Left ventricle myocardium inferior (tissue), 1 donor: ENCODE measurements at places on chromosomes 3 and 15. TPM values are rescaled to one million over a fixed set of nuclear protein-coding genes. Genes with fewer than 3 reads are reported as not detected.
A peak's percentile ranks its signal among the peaks of the same experiment; 100 is the strongest.

- H3K36me3 ChIP-seq, result no peaks in the 10 kb centered on the region
- no peak for DNase-seq
- H3K4me1 ChIP-seq, result no peaks in the 10 kb centered on the region
- no peak overlapping the region for H3K27ac ChIP-seq
- H3K4me3 ChIP-seq, result no peak overlapping the region
Observed at GRCh38 chr3:98645039-98645438, 51.6 kb upstream of the CPOX start.

GRCh38 chr15:75594276-75594675 lies 15.2 kb upstream of the PTPN9 start:
- H3K36me3 ChIP-seq, result peaks cover 27% of the 10 kb centered on the region
- no peaks in the 10 kb centered on the region for H3K27me3 ChIP-seq
- no peak overlapping the region for H3K4me3 ChIP-seq
- no peak for DNase-seq
- peaks cover 30% of the 10 kb centered on the region for H3K4me1 ChIP-seq

GRCh38 chr15:99057020-99057419 lies 47.9 kb upstream of the SYNM start:
- no peaks in the 10 kb centered on the region for H3K27me3 ChIP-seq
- no peak for DNase-seq
- H3K27ac ChIP-seq, result peak overlapping the region; percentile 84
- H3K4me3 ChIP-seq, result no peak overlapping the region

DNA sequence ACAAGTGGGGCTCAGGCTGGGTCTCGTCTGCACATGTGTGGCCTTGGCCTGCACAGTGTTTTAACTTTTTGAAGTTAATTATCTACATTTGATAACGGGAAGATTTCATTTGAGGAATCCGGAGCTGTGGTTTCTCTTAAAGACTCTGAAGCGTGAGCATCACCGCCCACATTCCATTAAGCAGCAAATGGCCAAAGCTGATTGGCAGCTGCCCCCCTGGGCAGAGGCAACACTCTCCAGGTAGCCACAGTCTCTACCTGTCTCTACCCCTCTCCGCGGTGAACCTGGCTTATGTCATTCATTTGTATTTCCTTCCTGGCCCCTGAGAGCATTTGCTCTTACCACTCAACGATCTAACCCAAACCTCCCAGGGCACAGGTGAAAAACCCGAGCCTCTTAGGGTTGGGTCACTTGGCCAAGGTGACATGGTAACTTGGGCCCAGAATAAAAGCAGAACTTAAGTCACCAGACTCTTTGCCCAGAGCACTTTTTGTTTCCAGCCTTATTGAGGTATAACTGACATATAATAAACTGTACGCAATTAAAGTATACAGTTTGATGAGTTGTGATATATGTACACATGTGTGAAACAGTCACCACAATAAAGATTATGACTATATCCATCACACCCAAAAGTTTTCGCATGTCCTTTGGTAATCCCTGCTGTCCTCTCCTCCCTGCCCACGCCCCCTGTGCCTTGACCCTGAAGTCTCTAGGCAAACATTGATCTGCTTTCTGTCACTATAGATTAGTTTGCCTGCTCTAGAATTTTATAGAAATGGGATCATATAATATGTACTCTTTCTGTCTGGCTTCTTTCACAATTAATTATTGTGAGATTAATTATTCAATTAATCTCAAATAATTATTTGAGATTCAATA lies 245.7 kb upstream of the HES1 start:
- H3K27me3 ChIP-seq, result no peaks in the 10 kb centered on the region
- H3K4me3 ChIP-seq, result no peak overlapping the region
- no peak for DNase-seq
- H3K4me1 ChIP-seq, result peaks cover 18% of the 10 kb centered on the region
- H3K36me3 ChIP-seq, result no peaks in the 10 kb centered on the region

Gene SOX14
- total RNA-seq, result not detected

Gene AADACL2
- not detected for total RNA-seq

Gene SPINK8
- not detected for total RNA-seq
